Activated naive CD8-positive, alpha-beta T cell treated with anti-CD3 and anti-CD28 coated beads for 36 hours (primary cell): ENCODE measurements at places on chromosomes 1 and 21.

- no peak for DNase-seq
These were observed 316.0 kb upstream of the VAMP3 start for GRCh38 chr1:7454895-7455784.

DNA sequence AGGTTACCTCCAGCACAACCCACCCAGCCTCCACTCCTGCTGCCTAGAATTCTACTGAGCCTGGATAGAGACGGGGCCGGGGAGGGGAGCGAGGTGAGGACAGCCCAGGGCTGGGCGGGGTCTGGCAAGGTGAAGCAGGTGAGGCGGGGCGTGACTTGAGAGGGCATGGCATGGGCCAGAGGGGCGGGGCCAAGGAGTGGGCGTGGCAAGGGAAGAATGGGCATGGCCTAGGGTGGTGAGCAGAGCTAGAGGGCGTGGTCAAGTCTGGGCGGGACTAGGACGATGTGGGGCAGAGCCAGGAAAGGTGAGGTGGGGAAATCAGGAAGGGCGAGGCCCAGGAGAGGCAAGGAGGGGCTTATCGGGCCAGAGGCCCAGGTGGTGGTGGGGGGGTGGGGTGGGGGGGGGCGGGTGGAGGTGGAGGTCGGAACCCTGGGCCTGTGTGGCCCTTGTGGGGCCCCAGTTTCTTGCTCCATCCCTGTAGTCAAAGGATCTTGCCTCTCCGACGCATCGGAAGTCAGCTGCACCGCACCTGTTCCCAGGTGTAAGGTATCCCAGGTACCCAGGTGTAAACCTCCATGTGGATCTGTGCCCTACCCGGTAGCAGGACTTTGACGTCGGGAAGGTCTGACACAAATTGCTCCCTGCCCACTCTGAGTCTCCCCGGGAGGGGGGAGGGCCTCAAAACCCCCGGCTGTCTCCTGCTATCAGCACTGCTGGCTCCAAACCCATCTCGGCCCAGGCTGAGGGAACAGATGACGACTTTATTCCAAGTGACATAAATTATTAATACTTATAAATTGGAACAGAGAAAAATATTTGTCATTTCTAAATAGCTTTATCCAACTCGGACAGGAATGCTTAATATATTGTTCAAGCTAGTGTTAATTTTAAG lies 32.9 kb upstream of the UTS2 start:
- DNase-seq: peak; percentile 40

DNA sequence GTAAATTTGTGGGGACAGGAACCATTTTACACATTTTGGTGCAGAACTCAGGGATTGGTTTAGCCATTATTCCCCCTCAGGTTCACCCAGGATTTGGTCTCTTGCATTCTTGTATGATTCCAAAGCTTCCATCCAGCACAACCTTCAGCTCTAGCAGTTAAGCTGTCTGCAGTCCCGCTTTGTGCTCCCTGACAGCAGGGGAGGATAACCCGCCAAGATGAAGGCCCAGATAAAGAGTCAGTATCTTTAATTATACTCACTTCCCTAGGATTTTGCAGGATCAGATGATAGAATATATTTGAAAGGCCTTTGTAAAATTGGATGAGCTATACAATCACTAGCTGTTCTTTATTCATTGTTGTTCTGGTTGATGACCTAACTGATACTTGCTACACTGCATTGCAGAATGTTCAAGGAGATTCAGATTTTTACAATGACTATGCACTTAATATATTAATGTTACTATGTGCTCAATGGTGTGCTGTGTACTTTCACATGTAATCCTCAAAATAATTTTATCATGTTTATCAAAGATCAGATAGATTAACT lies 49.8 kb downstream of the SLC16A1 start:
- no peak for DNase-seq

DNA sequence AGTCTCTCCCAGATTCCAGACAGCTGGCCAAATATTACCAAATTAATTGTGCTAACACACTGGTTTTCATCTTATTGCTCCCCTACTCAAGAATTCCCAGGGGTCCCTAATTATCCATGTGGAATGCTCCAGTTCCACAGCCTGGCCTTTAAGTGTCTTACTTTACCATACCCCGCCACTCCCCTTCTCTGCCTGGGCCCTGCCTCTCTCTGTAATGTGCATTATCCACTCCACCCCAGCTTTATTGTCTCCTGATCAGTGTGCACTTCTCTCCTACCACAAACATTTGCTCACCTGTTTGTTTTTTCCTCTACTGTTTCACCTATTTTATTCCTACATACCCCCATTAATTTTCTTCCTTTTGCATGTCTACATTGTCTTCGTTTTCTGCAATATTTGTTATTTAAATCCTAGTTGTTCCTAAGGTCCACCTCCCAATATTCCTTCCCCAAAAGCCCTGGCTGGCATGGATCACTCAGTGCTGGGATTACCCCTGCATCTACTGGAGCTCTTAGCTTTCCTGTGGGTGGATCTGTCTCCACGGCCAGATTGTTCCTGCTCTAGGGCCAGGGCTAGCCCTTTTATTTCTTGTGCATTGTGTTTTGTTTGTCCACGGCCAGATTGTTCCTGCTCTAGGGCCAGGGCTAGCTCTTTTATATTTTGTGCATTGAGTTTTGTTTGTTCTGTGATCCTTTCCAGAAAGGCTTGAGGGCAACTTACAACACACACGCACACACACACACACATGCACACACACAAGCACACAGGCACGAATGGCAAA lies 33.4 kb upstream of the ATP1B1 start:
- no peak for DNase-seq

GRCh38 chr1:202131956-202132821 lies 9.5 kb downstream of the GPR37L1 start:
- no peak for DNase-seq

DNA sequence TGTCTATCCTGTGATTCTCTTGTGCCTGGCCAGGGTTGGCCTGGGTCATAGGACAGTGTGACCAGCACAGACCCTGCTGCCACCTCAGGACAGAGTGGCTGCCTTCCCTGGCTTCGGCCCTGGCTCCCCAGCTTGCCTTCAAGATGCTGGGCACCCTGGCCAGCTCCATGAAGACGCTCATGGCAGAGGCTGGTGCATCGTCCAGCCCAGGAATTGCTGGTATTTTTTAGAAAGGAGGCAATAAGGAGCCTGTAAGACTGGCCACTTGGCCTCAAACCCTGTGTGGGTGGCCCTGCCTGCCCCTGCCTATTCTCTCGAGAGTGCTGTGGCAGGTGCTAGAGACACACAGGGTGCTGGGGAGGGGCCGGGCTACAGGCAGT lies 70.4 kb upstream of the ACTRT2 start:
- no peak for DNase-seq

- no peak for DNase-seq
These were observed 3.5 kb downstream of the KISS1 start for GRCh38 chr1:204192589-204193352.

DNA sequence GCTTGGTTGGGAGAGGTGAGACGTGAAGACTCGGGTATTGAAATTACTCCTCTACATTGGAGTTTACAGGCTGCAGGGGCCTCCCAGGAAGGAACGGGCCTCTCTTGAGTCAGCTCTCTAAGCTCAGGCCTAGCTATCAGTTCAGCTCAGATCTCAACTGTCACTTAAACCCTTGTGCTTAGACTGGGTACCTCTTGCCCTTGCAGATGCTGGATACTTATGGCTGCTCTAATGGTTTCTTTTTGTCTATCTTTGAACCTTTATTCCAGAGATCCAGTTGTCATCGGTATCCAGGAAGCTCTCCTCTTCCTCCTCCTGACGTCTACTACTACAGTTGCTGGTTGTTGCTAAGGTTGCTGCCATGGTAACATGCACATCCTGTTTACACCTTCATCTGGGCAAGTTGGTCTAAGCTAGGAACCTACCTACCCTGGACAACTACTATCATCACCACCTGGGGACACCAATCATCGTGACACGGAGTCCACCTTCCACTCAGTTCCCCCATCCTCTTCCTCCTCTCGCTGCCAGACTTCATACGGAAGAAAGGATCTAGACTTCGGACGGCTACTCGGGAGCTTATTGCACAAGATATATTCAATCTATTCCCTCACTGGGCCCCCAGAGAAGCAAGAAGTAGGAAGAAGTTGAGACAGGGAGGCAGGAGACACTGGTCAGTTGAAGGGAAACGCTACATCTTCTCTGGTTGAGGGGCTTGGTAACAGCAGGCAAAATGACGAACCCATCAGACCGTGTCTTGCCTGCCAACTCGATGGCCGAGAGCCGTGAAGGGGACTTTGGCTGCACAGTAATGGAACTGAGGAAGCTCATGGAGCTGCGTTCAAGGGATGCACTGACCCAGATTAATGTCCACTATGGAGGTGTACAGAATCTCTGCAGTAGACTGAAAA lies 56.1 kb downstream of the ATP2B4 start:
- DNase-seq: peak; percentile 50

DNA sequence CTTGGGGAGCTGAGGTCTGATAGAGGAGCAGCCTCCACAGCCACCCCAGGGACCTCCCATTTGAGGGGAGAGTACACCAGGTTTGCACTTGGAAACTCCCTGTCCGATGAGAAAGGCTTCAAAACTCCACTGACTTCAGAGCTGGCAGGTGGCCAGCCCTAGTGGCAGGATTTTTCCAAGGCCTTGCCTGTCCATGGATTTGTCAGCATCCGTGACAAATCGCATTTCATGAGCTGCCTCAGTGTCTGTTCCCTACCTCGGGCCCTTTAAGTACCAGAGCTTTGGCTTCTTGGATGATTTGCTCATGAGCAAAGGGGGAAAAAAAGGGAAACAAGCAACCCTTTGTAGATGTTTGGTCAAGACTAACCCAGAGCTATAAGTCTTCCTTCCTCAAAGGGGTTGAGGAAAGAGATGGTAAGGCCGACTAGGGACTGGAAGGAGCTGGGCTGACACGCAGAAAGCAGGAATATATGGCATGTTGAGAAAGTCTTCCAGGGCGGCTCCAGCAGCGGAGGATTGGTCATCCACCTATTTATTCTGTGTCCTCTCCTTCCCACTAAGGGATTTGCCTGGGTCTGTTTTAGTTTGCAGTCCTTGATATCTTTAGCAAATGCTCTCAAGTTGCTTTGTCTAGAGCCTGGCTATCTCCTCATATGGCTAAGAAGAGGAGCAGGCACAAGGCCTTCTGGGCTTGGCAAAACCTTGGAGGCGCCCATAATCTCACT lies 2.7 kb upstream of the HSPG2 start:
- DNase-seq: no peak

- peak; percentile 33 for DNase-seq
These were observed 36.2 kb downstream of the CACHD1 start for GRCh38 chr1:64505944-64506655.

GRCh38 chr1:218565377-218565776 lies 220.2 kb downstream of the TGFB2 start:
- DNase-seq: no peak

- DNase-seq: no peak
These were observed 889 bp downstream of the CLEC20A start for GRCh38 chr1:178495741-178496409.

DNA sequence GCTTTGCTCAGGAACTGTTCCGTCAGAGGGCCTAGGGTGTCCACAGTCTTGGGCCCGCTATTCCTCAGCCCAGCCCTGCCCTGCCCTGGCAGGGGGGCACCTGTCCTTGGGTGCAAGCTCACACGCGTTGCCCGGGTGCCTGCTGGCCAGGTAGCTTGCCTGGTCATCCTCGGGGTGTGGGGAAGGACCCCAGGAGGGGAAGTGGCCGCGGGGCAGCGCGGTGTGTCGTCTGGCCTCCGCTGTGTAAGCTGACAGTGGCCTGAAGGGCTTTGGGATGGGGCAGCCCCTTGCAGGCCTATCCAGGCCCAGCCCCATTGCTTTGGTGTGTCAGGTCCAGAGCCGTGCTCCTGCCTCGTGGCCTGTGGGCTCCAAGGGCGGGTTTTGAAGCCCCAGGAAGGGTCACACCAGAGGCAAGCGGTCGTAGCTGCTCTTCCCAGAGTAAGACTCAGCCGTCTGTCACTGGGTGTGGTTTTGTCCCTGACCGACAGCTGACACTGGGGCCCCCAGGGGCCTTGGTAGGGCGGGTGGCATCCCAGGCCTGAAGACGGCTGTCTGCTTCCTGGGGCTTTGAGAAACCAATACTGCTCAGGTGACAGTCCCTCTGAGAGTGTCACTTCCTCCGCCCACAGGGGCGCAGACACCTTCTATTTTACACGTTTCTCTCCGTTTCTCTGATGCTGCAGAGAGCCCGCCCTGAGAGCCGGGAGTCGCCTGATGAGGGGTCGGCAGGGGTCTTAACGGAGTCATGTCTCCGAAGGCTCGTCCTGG lies 72.1 kb downstream of the SKI start:
- peak; percentile 84 for DNase-seq

DNA sequence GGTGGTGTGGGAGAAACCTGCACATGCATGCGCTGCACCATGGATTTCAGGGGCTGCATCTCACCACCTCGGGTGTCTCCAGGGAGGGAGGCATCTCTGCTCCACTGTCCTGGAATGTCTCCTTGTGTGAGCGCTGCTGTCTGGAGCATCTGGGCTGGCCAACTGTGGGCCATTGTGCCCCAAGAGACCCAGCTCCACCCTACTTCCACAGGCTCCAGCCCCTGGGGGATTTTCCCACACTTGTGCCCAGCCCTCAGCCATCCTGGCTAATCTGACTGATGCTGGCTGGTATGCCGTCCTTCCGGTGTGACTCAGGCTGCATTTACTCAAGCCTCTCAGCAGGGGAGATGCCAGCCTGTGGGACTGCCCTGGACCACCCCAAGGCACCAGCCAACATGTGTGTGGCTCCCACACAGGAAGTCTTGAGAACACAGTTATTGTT lies 62.0 kb downstream of the TRIM11 start:
- no peak for DNase-seq

- no peak for DNase-seq
These were observed 5.8 kb upstream of the FUBP1 start for GRCh38 chr1:77984629-77985028.

DNA sequence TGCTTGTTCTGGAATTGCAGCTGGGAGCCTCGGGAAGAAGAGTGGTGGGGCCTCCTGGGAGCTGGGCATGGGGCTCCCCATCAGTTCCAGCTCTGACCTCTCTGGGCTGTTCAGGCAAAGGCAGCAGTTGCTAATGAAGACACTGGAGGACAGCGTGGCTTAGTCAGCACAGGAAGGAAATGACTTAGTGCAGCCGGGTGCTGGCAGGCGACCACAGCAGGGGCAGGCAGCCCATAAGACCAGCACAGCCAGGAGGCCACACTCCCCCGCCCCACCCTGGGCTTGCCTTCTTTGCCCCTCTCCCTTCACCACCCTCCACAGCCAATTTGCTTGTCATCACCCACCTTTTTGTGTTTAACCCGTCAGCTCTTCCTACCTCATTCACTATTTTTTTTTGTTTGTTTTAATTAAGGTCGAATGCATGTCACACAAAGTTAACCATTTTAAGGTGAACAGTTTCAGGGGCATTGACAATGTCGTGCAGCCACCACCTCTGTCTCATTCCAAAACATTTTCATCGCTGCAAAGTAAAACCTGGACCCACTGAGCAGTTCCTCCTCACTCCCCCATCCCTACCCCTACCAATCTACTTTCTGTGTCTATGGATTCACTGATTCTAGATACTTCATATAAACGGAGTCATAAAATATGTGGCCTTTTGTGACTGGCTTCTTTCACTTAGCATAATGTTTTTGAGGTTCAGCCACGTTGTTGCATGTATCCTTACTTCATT lies 10.9 kb downstream of the OLIG2 start:
- no peak for DNase-seq

- no peak for DNase-seq
These were observed 536.9 kb downstream of the ADGRL2 start for GRCh38 chr1:82337635-82338034.
